Cortex of kidney (tissue), 1 donor: ENCODE measurements at places on chromosomes 6 and 20.

GRCh38 chr6:85017352-85017751, 253.0 kb upstream of the TBX18 start:
- DNase-seq: no peak

DNA sequence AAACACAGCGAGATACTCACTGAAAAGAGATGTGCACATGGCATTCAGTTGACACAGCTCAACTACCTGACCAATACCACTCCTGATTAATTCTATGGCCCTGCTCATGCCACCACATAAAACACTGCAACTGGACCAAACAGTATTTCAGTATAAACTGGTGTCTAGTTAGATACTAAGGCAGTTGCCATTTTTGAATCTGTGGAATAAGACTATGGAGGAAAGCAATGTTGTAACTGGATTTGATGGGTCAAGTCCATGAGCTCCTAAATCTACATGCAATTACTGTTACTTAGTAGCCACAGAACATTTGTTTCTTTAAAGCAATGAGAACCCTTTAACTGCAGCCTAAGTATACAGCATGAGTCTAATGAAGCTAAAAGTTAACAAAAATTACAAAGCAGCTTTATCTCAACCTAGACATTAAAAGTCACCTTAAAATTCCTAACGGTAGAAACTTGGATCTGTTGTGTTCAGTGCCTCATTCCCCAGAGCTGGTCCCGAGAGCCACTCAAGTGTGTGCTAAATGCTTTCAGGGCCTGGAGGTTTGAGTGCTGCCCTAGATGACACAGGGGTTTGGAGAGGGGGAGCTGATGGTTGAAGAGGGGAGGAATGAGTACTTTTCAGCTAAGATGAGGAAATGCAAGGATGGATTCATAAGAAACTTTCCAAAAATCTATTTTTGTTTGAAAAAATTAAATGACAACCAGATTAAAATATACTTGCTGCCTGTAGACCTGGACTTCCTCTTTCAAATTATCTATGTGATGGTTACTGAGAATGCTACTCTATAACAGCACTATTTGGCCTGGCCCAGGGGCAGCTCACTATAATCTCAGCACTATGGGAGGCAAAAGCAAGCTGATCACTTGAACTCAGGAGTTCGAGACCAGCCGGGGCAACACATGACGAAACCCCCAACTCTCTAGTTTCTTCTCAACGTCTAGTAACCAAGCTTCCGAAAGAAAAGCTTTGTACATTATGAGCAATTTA, 15.6 kb downstream of the SNX5 start:
- no peak for DNase-seq

DNA sequence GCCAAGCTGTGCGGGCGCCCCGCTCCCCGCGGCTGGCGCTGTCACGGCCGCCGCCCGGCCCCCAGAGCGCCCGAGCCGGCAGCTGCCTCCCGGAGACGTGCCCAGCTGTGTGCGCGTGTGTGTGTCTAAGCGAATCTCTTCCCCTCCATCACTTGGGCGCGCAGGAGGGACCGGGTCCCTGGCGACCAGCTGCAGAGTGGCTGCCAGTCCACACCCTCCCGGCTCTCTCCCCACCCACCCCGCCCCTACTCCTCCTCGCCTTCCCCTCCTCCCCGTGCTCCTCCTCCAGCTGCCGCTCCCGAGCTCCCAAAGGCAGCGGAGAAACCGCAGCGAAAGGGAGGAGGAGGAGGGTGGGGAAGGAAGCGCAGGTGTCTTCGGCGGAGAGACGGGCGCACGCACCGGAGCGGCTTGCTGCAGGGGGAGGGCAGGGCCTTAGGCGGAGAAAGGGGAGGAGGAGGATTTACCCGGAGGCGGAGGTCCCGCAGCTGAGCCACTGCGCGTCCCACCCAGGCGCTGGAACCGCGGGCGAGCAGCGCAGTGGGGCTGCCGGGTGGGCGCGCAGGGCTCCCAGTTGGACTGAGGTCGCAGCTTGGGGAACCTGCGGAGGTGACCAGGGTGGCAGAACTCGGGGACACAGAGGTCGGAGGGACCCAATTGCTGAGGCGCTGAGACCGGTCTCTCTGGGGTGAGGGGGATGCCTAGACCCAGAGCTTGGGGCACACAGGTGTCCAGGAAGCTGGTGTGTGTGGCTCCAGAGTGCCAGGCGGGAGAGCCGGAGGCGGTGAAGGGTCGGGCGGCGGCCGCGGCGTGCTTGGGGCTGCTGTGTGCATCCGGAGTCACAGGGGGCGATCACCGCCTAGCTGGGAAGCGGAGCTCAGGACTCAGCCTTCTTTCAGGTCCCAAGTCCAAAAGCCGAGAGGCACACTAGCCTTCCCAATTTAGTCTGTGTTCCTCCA, at the start of gene HS3ST5:
Gene HS3ST5, minus strand, starts transcription at position 198 of the 956 bp plus-strand sequence. CDS start 280,178 bp downstream, outside the sequence.
- DNase-seq: no peak

- no peak for DNase-seq
Observed at GRCh38 chr6:45563844-45564243, 186.1 kb upstream of the SUPT3H start.

DNA sequence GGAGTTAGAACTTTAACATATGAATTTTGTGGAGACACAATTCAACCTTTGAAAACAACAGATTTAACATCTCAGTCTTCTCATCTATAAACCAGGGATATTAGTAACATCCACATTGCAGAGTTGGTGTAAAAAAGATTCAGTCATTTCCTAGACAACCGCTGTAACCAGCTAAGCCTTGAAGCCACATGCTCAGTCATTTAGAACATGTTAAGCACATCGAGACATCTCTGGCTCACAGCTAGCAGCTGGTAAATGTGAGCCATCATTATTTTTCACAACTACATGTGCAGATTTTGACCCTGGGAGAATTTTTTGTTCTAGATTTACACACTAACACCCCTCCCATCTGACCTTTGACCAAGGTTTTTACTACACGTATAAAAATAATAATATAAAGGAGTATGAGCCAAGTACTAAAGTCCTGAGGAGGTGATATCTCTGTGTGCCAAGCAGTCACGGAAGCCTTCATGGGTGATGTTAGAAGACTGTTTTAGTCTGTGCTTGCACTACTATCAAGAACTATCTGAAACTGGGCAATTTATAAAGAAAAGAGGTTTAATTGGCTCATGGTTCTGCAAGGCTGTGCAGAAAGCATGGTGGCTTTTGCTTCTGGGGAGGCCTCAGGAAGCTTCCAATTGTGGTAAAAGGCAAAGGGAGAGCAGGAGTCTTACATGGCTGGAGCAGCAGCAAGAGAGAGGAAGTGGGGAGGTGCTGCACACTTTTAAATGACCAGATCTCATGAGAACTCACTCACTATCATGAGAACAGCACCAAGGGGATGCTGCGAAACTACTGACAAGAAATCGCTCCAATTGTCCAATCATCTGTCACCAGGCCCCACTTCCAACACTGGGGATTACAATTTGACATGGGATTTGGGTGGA, 48.7 kb upstream of the IL20RA start:
- no peak for DNase-seq

- DNase-seq: no peak
Observed at GRCh38 chr6:41547799-41548097, 1.6 kb downstream of the FOXP4 start.
